ENCODE measurements at places on chromosomes 5 and 9.

- no peak for DNase-seq
Observed at GRCh38 chr5:172144291-172144815, 43.7 kb downstream of the STK10 start.

DNA sequence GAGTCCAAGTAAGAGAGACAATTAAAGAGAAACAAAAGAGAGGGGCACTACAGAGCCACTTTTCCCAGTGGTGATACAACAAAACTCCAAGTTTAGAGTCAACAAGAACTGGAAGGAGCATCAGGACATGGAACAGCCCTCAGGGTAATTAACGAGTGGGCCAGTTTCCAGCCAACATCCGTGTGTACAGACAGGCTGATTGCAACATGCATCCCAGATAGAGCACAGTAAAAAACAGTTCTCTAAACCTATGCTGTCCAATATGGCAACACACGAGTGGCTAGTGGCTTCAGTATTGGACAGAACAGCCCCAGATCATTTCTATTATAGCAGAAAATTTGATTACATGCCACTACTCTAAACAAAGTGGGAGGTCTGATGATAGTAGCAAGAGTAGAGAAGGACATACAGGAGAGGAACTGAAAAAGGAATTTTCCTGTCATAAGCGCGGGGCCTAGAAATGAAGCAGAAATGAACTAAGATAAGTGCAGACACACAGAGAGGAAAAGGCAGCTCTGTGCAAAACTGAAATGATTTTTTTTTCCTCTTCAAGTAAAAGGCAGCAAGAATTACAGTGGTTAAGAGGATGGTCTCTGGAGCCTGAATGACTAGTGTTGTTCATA is 175.6 kb upstream of the CCNG1 start:
- no peak for DNase-seq

GRCh38 chr9:120421977-120422376 is 158.0 kb downstream of the CDK5RAP2 start:
- DNase-seq: no peak

DNA sequence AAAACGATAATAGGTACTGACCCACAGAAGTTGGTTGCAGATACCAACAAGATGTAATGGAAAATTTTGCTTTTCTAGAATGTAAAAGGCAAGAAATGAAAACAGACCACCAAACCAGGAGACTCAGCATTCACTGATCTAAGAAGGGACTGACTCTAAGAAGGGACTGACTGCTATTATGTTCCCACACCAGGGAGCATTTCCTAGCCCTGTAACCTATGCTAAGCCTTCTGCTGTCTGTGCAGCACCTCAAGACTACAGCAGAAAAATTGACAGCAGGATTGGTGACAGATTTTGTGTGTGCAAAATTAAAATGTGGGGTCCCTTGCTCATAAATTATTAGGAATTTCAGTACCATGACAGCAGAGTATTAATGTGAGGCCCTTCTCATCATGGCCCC is 154.8 kb downstream of the GABRB2 start:
- DNase-seq: no peak

DNA sequence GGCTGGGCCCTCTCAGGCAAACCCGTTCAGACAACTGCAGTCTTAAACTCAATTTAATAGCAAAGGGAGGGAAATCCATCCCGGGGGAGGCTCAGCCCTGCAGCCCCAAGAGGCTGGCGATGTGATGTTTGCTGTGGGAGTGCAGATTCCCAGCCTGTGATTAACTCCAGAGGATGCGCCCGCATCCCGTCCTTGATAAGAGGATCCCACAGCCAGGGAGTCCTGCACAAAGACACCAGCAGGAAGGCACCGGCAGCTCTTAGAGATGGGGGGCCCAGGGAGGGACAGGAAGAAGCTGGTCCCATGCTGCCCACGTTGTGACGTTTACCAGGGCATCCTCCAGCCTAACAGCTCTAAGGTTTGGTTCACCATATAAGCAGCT is 64.7 kb downstream of the MRPL36 start:
- no peak for DNase-seq

DNA sequence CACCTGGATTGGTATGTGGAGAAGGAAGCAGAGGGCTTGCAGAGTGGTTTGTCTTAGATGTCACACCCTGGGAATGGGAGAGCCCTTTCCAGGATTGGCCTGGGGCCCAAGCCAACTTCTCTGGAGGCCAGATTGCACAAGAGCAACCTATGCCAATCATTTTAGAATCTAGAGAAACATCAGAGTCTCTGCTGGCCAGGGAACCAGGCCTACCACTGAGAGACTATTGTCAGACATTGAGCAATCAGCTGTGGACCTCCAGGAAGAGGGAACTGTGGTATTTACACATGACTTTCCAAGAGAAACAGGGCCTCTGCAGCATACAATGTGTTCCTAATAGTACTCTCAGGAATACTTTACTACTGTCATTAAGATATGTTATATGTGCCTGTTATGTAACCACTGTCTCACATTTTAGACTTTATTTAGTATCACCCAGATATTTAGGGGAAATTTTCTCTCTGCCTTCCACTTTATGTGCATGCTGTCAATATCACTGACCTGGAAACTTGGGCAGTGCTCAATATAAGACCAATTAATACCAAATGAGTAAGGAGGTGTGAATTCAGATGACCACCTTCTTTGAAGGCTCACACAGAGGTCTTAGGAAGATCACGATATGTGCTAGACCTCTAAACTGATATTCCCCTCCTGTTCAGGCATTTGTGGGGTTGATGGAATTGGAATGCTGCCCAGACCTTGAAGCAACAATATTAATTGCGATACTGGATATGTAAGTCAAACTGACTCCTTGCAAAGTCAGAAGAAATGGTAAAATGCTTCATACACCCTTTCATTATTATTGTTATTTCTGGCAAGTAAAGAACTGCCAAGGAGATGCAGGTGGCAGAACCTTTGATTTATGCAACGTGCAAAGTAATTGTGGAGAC is 20.5 kb upstream of the CCL28 start:
- DNase-seq: peak; percentile 44

DNA sequence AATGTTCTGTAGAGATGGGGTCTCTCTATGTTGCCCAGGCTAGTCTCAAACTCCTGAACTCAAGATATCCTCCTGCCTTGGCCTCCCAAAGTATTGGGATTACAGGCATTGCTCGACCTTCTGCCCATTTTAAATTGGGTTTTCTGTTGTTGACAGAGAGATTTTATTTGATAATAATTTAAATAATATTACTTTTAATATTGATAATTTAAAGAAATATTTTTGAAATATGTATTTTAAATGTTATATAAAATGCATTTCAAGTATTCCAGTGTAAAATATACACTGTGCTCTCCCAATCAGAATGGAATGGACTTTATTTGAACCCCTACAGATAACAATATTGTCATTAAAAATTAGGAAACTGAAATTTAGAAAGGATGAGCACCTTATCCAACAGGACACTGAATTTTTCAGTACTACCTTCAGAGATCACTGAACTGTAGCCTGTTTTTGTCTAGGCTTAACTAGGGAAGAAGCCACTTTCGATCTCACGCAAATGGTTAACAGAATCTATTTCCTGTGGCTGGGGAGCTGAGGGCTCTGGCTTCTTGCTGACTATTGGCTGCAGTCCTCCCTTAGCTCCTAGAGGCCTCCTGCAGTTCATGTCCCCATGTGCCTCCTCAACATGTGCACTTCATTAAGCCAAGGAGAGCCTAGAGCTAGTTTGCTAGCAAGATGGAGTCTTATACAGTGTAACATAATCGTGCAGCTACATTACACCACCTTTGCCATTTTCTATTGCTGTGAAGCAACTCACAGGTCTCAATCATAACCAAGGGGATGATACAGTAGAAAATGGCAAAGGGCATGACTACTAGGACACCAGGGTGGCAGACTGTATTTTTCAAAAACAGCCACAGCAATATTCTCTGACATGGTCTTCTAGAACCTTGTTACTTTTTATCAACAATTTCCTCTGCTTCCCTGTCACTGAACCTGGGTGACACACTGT is 150.0 kb downstream of the CDC42SE2 start:
- no peak for DNase-seq

DNA sequence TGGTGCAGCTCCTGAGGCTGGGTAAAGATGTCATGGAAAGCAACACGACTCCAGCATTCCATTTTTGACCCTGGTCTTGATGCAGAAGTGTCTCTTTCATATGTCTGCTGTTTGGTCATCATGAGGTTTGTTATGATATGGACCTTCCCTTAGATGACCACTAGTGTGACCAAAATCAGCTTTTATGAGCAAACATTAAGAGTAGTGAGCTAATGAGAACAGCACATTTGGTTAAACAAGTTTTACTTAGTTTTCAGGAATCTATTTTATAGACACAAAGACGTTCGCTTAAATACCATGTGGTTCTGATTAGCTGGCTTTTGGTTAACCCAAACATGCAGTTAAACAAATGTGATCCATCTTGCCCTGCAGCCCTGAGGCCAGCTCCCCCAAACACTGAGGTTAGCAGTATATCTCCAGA is 56.7 kb upstream of the ACTBL2 start:
- DNase-seq: peak; percentile 93

DNA sequence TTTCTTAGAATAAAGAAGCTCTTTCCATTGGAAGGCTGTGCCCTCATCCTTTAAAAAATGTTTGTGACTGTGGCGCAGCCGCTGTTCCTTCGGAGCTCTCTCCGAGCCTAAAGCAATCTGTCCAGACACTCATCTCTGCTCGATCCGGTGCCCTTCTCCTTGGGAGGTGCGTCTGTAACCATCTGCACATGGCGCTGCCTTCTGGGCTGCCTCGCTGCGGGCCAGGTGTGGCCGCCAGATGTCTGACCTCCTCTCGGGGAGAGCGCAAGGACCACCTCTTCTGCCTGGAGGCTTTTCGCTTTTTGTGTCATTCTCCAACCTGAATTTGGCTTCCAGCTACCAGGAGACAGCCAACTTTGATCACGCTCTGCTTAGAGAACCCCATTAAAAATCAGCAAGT is 153.4 kb upstream of the PTCH1 start:
- DNase-seq: no peak

DNA sequence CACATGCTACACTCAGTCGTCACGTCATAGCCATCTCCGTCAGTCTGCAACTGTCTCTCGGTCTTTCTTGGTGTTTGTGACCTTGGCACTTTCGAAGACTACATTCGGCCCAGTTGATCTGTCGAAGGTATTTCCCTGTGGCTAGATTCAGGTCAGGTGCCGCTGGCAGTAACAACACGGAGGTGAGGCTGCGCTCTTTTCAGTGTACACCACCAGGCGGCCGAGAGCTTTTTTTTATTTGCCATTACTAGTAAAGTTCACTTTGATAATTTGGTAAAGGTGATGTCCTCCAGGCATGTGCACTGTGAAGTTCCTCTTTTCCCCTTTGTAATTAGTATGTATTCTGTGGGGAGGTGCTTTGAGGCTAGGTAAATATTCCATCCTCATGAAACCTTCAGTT is 49.7 kb downstream of the RNF130 start:
- DNase-seq: no peak

DNA sequence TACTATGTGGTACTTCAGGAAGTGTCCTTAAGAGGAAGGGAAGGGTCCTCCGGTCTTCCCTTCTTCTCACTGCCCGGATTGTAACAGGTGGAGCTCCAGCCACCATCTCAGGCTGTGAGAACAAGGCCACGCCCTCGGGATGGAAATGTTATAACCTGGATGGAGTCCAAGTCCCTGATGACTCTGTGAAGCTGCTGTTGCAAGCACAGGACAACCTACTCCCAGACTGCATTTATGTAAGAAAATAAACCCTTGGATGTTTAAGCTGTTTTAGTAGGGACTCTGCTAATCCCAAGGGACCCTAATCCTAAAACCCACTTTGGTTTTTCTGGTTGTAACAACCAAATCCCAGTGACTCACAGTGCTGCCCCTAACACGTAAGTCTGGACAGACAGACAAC is 221.6 kb downstream of the ACTL7B start:
- no peak for DNase-seq

GRCh38 chr5:36174119-36174518 is 22.2 kb downstream of the SKP2 start:
- DNase-seq: no peak

GRCh38 chr5:89445106-89445745 is 562.2 kb upstream of the MEF2C start:
- no peak for DNase-seq

DNA sequence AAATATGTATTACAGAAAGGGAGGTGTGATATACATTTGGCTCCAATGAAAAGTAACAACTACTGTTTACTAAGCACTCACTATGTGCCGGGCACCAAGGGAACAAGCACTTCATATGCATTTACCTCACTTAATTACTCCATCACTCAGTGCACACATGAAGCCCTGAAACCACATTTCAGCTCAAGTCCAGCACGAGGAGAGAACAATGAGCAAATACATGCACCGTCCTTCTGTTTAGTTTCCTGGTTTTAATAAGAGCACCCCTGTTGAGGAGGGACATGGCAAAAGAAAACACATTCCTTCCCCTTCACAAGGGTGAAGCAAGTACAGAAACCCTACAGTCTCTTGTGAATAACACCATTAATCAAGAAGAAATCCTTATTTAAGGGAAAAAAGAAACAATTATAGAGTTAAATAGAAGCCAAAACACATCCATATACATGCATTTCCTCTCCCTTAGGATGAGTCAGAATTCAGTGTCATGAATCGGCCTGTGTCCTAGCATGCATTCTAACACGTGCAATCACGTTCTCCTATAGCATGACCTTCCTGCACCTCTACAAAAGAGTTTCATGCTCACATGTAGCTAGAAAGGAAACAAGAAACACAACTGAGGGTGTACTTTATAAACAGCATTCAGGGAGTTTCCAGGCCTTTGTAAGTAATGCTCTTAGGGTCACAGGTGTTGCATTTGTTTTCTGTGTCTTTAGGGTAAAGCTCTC is 411.6 kb downstream of the BNC2 start:
- no peak for DNase-seq

DNA sequence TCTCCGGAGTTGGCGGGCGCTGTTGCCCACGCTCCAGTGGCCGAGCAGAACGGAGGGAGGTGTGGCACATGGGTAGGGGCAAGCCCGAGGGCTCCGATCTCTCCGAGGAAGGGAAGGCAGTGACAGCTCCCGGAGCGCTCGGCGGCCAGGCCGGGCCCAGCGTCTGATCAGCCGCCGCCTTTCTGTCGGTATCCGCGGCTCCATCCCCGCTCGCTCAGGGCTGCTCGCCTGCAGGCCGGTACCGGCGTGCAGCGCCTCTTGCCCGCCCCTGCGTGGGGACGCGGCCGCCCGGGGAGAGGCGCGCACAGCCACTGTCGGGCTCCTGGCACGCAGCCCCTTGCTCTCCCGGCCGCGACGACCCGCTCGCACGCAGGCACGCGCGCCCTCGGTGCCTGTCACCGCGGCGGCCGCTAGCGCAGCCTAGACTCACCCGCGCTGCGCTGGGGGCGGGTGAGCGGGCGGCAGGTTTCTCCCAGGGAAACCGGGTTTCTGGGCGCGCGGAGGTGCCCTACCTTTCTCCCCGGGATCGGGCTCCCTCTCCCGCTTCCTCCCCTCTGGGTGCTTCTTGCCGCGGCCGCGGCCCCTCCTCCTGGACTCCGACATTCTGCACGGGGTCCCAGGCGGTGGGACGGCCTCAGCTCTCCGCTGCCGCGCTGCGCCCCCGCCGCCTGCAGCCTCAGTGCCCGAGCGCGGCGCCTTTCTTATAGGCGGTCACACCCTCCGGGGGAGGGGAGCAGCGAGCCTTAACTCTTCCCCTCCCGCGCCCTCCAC is 108.4 kb downstream of the PSD2 start:
- no peak for DNase-seq

DNA sequence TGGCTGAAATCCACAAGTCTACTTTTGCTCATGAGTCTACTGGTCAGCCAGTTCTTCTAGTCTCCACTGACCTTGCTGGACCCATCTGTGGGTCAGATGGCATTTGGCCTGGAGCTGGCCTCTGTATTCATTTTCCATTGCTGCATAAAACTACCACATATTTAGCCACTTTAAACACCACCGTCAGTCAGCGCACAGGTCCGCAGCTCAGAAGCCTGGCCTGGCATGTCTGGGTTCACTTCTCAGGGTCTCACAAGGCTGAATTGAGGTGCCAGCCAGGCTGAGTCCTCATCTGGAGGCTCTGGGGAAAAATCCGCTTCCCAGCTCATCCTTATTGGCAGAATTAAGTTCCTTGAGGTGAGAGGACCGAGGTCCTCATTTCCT is 54.7 kb downstream of the BARX1 start:
- DNase-seq: no peak
